Activated T-helper 17 cell treated with anti-CD3 and anti-CD28 coated beads, Interleukin-2, amount 50 U/mL, for 72 hours (primary cell): ENCODE measurements at places on chromosomes 1 and 21. TPM values are rescaled to one million over a fixed set of nuclear protein-coding genes. Genes with fewer than 3 reads are reported as not detected.

- peaks cover 3% of the 10 kb centered on the region for H3K27me3 ChIP-seq
- H3K4me1 ChIP-seq = no peaks in the 10 kb centered on the region
- H3K27ac ChIP-seq = no peak overlapping the region
- ATAC-seq = no peak
- H3K4me3 ChIP-seq = no peak overlapping the region
Measured at GRCh38 chr21:16046656-16047330, 317.0 kb downstream of the USP25 start.

- H3K36me3 ChIP-seq = no peaks in the 10 kb centered on the region
- peaks cover 8% of the 10 kb centered on the region for H3K27me3 ChIP-seq
- no peaks in the 10 kb centered on the region for H3K4me1 ChIP-seq
- no peak overlapping the region for H3K4me3 ChIP-seq
Measured at GRCh38 chr1:33893147-33893830, 29.4 kb downstream of the HMGB4 start.

DNA sequence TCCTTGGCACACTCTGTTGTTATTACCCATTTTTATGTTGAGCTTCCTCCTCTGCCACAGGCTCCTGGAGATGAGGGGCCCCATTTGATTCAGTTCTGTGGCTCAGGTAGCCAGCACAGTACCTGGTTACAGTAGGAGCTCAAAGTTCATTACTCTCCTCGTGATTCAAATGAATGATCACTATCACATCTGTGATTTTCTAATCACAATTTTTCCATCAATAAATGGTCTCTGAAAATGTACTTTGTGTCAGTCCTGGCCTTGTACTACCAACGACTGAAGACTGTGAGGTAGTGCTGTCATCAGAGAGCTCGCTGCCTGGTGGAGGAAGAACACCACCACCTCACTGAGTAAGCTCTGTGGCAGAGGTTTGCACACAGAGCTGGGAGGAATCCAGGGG lies 106.8 kb upstream of the JUN start:
- peaks cover 12% of the 10 kb centered on the region for H3K27me3 ChIP-seq
- no peak overlapping the region for H3K27ac ChIP-seq
- no peaks in the 10 kb centered on the region for H3K36me3 ChIP-seq
- ATAC-seq = no peak
- peaks cover 5% of the 10 kb centered on the region for H3K4me1 ChIP-seq

OLFML3 gene
- 0.40 TPM for total RNA-seq

DNA sequence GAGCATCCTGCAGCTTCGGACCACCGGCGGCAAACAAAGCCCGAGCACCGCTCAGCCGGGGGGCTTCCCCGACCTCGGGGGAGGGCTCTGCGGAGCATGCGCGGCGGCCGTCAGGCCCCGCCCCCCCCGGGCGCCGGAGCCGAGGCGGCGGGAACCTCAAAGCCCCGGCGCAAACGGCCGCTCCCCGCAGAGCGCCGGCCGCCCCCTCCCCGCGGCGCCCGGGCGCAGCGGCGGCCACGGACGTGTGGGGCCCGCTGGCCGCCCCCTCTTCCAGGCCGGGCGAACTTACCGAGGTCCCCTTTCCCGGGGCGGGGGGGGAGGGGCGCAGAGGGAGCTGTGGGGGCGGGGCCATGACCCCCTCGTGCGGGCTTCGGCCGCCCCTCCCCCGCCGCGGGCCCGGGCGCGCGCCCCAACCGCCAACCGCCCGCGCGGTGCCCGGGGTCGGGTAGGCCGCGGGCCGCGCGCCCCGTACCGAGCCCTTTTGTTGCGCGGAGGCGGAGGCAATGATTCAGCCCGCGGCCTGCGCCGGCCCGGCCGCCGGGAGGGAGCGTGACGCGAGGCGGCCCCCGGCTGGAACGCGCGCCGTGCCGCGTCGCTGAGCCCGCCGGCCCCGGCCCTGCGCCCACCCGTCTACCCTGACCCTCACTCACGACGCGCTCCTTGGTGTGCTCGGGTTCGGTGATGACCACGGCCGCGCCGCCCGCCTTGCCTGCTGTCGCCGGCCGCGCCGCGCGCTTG lies 1.7 kb downstream of the RCC2 start:
- peak overlapping the region; percentile 70 for H3K4me3 ChIP-seq
- peaks cover 56% of the 10 kb centered on the region for H3K36me3 ChIP-seq
- H3K27me3 ChIP-seq = no peaks in the 10 kb centered on the region
- no peaks in the 10 kb centered on the region for H3K4me1 ChIP-seq

FOXO6 gene
- 0.11 TPM for total RNA-seq

DNA sequence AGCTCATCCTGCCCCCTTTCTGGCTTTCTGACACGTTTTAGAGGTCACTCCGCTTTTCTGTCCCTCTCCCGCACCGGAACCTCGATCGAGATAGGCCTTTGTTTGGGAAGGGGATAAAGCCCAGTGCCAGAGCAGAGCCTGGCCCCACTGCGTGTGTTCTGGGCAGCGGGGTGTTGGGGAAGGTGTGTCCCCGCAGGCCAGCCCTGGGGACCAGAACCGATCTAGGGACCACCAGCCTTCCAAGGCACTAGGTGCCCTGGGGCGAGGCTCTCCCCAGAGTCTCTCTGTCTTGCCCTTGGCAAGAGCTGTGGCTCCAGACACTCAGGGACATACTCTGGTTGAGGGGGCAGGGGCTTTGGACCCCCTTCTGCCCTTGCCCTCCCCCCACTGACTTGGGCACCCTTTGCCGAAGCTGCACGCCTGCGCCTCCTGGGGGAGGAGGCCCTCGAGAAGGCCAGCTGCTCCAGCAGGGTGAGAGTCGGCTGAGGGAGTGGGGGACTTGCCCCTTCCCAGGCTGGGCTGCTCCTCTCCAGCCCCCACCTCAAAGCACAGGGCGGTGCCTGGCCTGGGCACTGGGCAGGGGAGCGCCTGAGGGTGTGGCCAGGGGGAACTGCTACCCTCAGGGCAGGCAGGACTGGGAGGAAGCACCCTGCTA lies 16.4 kb downstream of the PRXL2B start:
- no peaks in the 10 kb centered on the region for H3K4me1 ChIP-seq
- ATAC-seq = no peak
- H3K36me3 ChIP-seq = no peaks in the 10 kb centered on the region

- H3K4me3 ChIP-seq = no peak overlapping the region
- H3K27me3 ChIP-seq = no peaks in the 10 kb centered on the region
- H3K36me3 ChIP-seq = no peaks in the 10 kb centered on the region
- H3K27ac ChIP-seq = no peak overlapping the region
- no peak for ATAC-seq
- H3K4me1 ChIP-seq = no peaks in the 10 kb centered on the region
Measured at GRCh38 chr1:193951984-193952383, 765.6 kb upstream of the B3GALT2 start.

- ATAC-seq = no peak
- H3K36me3 ChIP-seq = peaks cover 90% of the 10 kb centered on the region
- peaks cover 34% of the 10 kb centered on the region for H3K4me1 ChIP-seq
- H3K27me3 ChIP-seq = no peaks in the 10 kb centered on the region
Measured at GRCh38 chr1:12380326-12381249, 150.8 kb downstream of the VPS13D start.

DNA sequence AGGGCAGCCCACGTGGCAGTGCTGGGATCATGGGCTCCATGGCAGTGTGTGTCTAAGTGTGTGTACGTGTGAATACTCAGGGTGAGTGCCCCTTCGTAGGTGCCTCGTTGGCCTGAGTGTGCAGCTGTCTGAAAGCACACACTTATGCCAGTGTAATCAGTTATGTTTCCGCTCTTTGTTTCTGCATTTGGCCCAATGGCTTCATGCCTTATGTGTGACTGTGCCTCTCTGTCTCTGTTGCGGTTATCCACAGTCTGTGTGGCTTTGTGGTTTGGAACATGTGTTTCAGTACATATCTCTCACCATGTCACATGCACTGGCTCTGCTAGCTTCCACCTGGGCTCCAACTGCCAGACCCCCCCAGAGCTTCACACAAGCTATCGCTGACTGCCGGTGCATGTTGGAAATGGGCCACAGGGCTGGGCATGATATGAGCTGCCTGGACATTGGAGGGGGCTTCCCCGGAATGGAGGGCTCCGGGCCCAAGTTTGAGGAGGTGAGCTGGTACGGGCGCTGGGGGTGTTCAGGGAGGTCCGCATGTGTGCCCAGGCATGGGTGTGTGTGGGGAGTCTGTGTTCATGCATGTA lies 70.3 kb upstream of the TINAGL1 start:
- H3K36me3 ChIP-seq = no peaks in the 10 kb centered on the region
- no peak overlapping the region for H3K4me3 ChIP-seq
- H3K4me1 ChIP-seq = peaks cover 8% of the 10 kb centered on the region
- peaks cover 22% of the 10 kb centered on the region for H3K27me3 ChIP-seq
- ATAC-seq = peak; percentile 73

DCDC2B gene
- total RNA-seq = 0.37 TPM

TINAGL1 gene
- not detected for total RNA-seq

DNA sequence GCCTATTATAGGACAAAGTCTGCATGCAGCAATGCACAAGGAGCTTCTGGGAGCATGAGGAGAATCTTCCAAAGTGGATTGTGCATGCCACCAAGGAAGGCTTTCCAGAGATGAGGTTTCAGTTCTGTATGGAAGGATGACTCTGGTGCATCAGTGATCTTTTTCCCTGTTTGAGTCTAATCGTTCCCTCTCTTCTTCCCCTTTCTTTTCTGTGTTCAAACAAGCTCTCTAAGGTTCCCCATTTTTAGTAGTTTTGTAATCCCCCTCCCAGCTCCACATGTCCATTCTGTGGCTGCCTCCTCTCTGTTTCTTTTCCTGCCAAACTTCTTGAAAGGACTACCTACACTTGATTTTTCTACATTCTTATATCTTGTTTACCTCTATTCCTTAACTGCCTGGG lies 43.3 kb upstream of the USP25 start:
- ATAC-seq = no peak
- no peak overlapping the region for H3K27ac ChIP-seq
- H3K4me1 ChIP-seq = peaks cover 7% of the 10 kb centered on the region

DNA sequence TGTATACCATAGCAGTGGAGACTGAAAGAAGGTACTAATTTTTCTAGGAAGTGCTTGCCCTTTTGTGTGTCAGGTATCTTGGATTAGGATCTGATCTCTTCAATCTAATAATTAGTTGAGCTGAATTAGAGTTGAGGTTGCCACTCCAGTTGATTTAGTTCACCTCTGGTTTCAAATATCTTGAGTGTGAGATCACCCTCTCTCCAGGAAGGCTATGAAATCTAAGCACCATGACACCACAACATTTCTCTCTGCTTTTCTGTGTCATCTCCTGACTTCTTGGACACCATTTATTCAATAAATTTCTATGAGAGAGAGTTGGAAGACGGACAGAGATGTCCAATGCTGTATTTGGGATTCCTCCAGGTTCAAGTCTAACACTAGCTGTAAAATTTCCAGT lies 212.8 kb downstream of the DYRK1A start:
- H3K4me3 ChIP-seq = no peak overlapping the region
- no peak for ATAC-seq
- no peaks in the 10 kb centered on the region for H3K36me3 ChIP-seq
- no peaks in the 10 kb centered on the region for H3K4me1 ChIP-seq
- H3K27ac ChIP-seq = no peak overlapping the region

CCDC24 gene
- total RNA-seq = 2.6 TPM

- H3K27ac ChIP-seq = no peak overlapping the region
- H3K4me1 ChIP-seq = no peaks in the 10 kb centered on the region
- no peaks in the 10 kb centered on the region for H3K36me3 ChIP-seq
- ATAC-seq = no peak
- no peak overlapping the region for H3K4me3 ChIP-seq
Measured at GRCh38 chr1:115377411-115377810, 39.4 kb upstream of the NGF start.

DNA sequence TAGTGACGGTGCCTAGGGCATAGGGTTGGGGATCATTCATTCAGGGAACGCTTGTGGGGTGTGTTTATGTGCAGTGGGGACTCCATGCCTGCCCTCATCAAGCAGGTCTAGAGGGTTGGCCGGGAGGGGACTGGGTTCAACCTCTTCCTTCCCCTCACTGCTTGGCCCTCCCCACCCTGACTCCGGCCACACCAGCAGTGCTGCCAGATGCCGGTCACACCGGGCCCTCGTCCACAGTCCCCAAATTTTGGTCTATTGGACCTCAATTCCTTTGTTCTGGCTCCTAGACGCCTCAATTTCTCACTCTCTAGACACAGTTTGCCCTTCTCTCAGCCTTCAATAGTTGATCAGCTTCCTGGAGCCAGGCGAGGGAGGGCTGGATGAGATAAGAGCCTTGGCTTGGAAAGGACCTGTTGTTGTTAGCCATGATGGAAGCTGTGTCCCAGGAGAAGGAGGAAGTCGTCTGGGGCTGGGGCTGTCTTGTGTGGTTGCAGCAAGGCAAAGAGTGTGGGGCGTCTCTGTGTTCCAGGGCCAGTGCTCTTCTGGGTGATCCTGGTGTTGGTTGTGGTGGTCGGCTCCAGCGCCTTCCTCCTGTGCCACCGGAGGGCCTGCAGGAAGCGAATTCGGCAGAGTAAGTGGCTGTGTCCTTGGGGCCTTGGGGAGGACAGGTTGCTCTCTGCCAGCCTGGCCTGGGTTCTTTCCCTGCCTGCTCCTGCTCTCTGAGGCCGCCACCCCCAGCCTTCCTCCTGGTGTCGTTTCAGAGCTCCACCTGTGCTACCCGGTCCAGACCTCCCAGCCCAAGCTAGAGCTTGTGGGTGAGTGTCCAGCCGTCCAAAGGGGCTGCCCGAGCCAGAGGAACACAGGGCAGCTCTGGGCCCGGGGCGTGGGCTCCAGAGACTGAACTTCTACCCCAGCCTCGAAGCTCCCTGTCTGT lies 41.1 kb upstream of the TNFRSF1B start:
- ATAC-seq = no peak
- no peaks in the 10 kb centered on the region for H3K27me3 ChIP-seq
- H3K4me1 ChIP-seq = peaks cover 47% of the 10 kb centered on the region
- peak overlapping the region; percentile 85 for H3K27ac ChIP-seq

FAM151A gene
- not detected for total RNA-seq

DNA sequence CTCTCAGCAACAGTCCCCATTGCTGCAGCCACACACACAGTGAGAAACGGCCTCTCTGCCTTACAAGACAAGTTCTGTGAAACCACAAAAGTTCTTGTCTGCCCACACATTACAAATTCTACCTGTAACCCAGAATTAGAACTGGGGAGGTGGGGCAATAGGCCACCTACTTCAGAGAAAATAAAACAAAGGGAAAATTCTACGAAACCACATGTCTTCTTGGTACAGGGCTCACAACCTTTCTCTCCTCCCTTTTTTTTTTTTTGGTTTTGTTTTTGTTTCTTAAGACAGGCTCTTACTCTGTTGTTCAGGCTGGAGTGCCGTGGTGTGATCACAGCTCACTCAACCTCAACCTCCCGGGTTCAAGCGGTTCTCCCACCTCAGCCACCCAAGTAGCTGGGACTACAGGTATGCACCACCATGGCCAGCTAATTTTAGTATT lies 30.2 kb downstream of the LPAR3 start:
- H3K27me3 ChIP-seq = no peaks in the 10 kb centered on the region
- ATAC-seq = peak; percentile 91
- peak overlapping the region; percentile 83 for H3K27ac ChIP-seq
- H3K4me1 ChIP-seq = peaks cover 28% of the 10 kb centered on the region

- no peak overlapping the region for H3K27ac ChIP-seq
- ATAC-seq = no peak
- no peaks in the 10 kb centered on the region for H3K4me1 ChIP-seq
- no peak overlapping the region for H3K4me3 ChIP-seq
- peaks cover 24% of the 10 kb centered on the region for H3K27me3 ChIP-seq
Measured at GRCh38 chr1:29876902-29877301, 640.6 kb downstream of the PTPRU start.
